ENCODE measurements at places on chromosomes 3 and 15. TPM values are rescaled to one million over a fixed set of nuclear protein-coding genes. Genes with fewer than 3 reads are reported as not detected.

Gene TSEN2
- polyA plus RNA-seq, result 22.0 TPM

Gene SEC61A1
- 358 TPM for polyA plus RNA-seq

Gene HAPLN3
- 3.5 TPM for polyA plus RNA-seq

Gene NEK11
- 7.3 TPM for polyA plus RNA-seq

Gene MOBP
- polyA plus RNA-seq, result 0.56 TPM

Gene TMEM207
- not detected for polyA plus RNA-seq
